Activated CD8-positive, alpha-beta memory T cell treated with anti-CD3 and anti-CD28 coated beads, Interleukin-2, amount 10 ng/mL, durations not matched to agents 7 days and 5 days (primary cell): ENCODE measurements at places on chromosomes 1 and 21.

- no peak for DNase-seq
Measured at GRCh38 chr1:162230096-162230495, 146.6 kb downstream of the SPATA46 start.

- DNase-seq: no peak
Measured at GRCh38 chr1:47545912-47546483, 108.2 kb downstream of the FOXD2 start.

- no peak for DNase-seq
Measured at GRCh38 chr1:215076322-215076721, 6.2 kb upstream of the KCNK2 start.

GRCh38 chr1:5371270-5371669 is 621.0 kb downstream of the NPHP4 start:
- DNase-seq: no peak

GRCh38 chr1:209132736-209133467 is 450.6 kb upstream of the CAMK1G start:
- DNase-seq: no peak

- peak; percentile 21 for DNase-seq
Measured at GRCh38 chr1:110601332-110601731, 4.8 kb downstream of the KCNA2 start.

DNA sequence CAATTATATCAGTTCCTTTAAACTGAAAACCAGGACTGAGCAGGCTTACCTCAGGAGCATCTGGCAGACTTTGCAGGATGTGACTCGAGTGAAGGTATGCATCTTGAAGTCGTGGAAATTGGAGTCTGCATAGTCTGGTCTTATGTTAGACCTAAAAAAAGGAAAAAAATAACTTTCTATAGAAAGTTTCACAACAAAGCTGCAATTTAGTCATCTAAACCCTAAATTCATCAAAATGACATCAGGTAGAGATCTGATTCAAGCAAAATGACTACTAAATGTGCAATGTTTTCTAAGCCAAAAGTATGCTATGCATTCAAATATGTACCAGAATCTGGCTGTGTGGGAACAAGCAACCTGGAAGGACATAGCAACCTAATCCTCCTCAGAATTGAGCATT is 260.1 kb downstream of the VAV3 start:
- no peak for DNase-seq

DNA sequence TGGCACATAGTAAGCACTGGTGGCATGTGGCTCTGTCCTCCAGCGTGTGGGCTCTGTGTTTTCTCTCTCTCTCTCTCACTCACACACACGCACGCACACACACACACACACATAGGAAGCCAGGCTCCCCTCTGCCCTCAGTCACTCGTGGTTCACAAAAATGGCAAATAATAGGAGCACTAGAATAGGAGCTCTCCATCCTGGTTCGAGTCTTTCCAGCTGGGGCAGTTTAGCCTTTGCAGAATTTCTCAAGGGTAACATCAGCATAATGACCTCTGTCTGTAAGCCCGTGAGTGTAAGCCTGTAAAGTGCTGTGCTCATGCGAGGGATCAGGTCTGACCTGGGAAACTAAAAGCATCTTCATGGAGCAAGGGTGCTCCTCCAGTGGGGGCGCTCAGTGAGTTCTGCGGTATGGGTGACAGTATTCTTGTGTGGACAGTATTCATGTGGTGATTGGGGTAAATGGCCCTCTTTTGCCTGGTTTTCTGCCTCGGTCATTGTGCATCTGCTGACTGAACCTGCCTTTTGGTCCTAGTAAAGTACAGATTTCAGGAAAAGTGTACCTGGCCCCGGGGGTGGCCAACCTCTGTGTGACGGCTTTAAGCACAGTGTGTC is 842 bp upstream of the ZC3H12A start:
- DNase-seq: peak; percentile 60

DNA sequence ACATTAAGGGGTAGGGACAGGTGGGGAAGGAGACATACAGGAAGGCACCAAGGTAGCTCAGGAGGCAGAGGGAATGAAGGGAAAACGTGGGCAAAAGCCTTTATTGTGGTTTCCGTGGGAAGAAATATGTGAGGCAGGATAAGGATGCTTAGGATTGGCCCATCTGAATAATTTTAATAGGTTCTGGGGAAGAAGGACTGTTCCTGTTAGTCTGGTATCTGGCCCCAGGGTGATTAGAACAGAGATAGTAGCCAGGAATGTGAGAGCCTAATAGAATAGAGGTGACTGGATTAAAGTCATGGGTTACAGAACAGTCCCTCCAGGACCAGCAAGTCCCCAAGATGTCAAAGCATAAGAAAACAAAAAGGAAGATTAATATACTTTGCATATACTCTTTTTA is 545.2 kb upstream of the CAMK1G start:
- DNase-seq: no peak

DNA sequence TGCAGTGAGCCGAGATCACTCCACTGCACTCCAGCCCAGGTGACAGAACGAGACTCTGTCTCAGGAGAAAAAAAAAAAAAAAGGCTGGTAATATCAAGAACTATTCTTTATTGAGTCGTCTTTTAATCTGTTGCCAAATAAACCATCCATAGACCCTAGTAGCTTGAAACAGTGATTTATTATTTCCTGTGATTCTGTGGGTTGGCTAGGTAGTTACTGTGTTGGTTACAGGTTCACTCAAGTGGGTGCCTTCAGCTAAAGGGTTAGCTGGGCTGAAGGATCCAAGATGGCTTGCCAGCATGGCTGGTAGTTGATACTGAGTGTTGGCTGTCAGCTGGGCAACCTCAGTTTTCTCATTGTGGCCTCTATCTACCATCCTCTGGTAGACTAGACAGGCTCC is 9.2 kb downstream of the TLCD4 start:
- DNase-seq: no peak

DNA sequence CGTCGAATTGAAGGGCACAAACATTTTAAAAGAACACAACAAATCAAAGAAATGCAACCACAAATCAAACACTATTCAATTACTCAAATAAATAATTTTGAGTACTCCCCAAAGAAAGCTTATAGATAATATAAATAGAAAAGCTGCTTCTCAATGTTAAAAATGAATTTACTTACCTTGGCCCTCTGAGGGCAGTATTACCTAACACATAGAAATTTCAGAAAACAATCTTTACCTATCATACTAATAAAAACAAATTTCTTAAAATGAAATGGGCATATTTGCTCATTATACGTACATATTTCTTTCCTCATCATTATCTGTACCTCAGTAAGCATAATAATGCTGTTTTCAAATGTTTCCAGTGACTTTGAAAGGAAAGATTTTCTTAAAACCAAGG is 141.8 kb downstream of the AKT3 start:
- DNase-seq: no peak

GRCh38 chr1:154765970-154766369 is 104.1 kb downstream of the KCNN3 start:
- no peak for DNase-seq

DNA sequence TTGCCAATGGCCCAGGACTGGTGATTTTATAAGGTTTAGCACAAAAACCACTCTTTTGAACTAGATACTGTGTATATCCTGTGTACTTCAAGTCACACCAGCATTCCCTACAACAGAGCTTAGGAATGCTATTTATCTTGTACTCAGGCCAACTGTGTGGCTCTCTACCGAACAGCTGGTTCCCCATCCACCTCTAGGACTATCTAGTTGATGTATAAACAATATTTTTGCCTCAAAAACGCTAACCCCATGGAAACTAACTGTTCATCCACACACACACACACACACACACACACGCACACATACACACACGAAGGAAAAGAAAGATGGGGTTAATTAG is 28.7 kb upstream of the SLC45A3 start:
- no peak for DNase-seq

- DNase-seq: no peak
Measured at GRCh38 chr1:160868141-160868540, 5.5 kb upstream of the CD244 start.

DNA sequence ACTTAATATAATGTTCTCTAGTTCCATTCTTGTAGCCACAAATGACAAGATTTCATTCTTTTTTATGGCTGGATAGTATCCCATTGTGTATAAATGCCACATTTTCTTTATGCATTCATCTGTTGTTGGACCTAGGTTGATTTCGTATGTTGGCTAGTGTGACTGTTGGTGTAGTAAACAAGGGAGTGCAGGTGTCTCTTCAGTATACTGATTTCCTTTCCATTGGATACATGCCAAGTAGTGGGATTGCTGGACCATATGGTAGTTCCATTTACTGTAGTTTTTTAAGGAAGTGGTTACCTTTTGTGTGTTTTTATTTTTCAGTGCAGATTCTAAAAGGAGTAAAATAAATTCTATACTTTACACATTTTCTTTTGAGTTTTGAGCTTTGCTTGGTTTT is 5.7 kb downstream of the PARK7 start:
- no peak for DNase-seq

GRCh38 chr21:21233051-21233450 is 234.8 kb downstream of the NCAM2 start:
- no peak for DNase-seq

- DNase-seq: peak; percentile 83
Measured at GRCh38 chr1:169044296-169044695, 62.2 kb upstream of the ATP1B1 start.

GRCh38 chr1:13725714-13726175 is 25.8 kb downstream of the PRDM2 start:
- DNase-seq: peak; percentile 70

DNA sequence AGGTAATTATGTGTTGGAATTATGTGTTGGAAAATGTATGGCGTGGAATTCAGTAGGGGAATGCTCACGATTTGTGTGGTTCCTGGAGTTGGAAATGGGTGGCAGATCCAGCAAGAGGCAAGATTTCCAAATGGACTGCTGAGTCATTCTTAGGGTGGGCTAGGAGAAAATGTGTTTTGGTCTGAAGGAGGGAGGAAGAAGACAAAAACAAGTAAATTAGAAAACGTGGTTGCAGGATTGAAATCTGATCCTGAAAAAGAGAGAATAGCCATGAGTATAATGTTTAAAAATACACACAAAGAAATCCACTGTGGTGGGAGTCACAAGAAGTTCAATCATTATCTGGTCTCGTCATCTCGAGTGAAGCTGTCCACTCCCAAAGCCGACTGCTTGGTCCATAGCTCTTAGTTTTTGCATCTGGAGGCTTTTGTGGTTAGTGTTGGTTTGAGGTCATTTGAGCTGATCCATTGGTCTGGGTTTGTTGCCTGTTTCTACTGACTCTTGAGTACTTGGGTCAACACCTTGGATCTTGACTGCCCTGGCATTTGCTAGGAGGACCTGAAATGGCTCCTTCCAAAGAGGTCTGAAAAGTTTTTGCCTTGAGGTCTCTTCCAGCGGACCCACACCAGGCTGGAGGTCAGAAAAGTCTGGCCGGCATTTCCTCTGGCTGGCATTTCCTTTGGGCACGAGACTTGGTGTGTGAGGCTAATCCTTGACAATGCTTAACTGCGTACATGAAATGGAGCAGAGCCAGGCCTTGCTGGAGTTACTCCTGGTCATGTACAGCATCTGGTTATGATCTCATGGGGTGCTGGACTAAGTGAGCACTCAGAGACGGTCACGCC is 9.2 kb downstream of the MX2 start:
- DNase-seq: no peak

GRCh38 chr1:171220081-171220420 is 28.2 kb upstream of the FMO1 start:
- no peak for DNase-seq

GRCh38 chr1:56060906-56061305 is 518.5 kb downstream of the PLPP3 start:
- DNase-seq: no peak

- no peak for DNase-seq
Measured at GRCh38 chr1:103362348-103363007, 163.0 kb upstream of the RNPC3 start.

- DNase-seq: no peak
Measured at GRCh38 chr1:185239861-185240260, 77.2 kb downstream of the IVNS1ABP start.

GRCh38 chr1:9621032-9621431 is 30.5 kb upstream of the PIK3CD start:
- no peak for DNase-seq

GRCh38 chr1:162065016-162065415 is 4.5 kb upstream of the NOS1AP start:
- DNase-seq: no peak

DNA sequence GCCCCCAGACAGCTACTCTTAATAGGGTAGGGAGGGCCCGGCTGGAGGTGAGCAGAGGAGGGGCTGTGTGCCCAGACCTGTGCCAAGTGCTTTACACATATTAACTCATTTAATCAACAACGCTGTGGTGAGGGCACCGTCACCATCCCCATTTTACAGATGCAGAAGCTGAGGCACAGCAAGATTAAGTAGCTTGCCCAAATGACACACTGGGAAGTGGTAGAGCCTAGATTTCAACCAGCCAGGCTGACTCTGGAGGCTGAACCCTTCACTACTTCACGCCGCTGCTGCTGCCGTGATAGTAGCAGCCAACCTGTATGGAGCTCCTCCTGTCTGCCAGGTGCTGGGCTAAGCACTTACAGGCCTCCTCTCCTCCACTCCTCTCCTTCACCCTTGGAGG is 127.2 kb downstream of the PTPRU start:
- DNase-seq: no peak

DNA sequence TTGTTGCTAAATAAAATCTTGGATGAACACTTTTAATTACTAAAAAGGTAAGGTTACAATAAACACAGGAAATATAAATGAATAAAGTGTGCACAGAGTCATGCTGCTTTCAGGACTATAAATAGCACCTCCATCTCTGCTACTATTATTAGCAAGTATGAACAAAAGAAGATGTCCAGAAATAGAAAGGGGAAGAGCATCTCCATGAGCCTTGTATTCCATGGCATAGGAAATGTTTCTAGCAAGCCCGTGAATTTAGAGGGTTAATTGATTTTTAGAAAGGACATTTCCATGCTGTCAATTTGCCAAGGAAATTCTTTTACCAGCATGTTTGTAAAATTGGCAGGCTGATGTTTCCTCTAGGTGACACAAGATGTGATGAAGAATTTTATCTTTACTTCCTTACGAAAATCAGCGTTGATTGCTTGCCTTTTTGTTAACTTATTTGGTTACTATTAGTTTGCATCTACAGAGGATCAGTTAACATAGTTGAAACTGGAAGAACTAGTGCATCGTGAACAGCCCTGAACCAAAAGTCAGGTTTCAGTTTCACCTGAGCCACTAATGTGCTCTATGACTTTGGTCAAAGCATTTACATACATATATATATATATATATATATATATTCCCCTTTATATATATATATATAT is 45.3 kb downstream of the NR5A2 start:
- DNase-seq: no peak

GRCh38 chr21:40466893-40467483 is 380.0 kb downstream of the DSCAM start:
- no peak for DNase-seq
